ENCODE measurements at places on chromosomes 12 and 14.

DNA sequence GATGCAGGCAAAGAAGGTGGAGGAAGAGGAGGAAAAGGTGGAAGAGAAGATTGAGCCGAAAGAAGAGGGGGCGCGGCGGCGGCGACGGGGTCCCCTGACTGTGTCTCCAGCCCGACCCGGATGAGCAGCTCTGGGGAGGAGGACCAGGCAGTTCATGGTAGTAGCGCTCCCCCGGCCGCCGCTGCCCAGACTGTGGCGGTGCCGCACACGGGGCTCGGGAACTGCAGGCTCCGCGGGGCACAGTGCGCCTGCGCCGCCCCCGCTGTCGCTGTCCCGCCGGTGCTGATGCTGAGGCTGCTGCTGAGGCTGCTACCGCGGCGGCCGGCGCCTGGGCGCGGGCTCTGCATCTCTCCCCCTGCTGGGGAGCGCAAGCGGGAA lies at the start of gene KCNH5:
Gene KCNH5, minus strand, starts transcription at position 225 of the 378 bp plus-strand sequence. CDS start 272 bp downstream, outside the sequence.
- no peak for DNase-seq

- no peak for DNase-seq
Observed at GRCh38 chr14:80536456-80536855, 325.2 kb upstream of the DIO2 start.

GRCh38 chr14:103628221-103628683 lies 759 bp upstream of the KLC1 start:
- DNase-seq: no peak

- no peak for DNase-seq
Observed at GRCh38 chr12:25009496-25010092, 60.7 kb upstream of the BCAT1 start.

- DNase-seq: no peak
Observed at GRCh38 chr14:53953002-53953827, 3.4 kb downstream of the BMP4 start.

GRCh38 chr12:11702959-11703358 lies 53.5 kb downstream of the ETV6 start:
- DNase-seq: no peak

- DNase-seq: no peak
Observed at GRCh38 chr14:38042322-38042721, 165.4 kb upstream of the SSTR1 start.

DNA sequence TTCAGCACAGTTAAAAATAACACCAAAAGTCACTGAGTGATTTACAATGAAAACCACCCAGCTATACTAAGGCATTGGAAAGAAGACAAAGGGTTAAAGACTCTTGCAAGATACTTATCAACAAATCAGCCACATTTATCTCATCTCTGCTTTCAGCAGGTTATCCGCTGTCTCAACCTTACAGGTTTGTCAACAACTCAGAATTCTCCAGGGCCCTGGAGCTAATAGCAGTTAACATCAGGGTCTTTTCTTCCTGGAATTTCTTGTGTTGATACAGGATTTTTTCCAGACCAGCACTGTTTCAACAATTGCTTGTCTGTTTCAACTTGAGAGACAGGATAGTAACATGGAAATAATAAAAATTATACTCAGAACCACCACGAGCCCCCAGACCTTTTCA lies 3.5 kb downstream of the PKP2 start:
- DNase-seq: no peak

GRCh38 chr14:75373616-75374015 lies 54.2 kb upstream of the JDP2 start:
- no peak for DNase-seq

- DNase-seq: no peak
Observed at GRCh38 chr14:79829405-79830166, 381.7 kb downstream of the DIO2 start.

DNA sequence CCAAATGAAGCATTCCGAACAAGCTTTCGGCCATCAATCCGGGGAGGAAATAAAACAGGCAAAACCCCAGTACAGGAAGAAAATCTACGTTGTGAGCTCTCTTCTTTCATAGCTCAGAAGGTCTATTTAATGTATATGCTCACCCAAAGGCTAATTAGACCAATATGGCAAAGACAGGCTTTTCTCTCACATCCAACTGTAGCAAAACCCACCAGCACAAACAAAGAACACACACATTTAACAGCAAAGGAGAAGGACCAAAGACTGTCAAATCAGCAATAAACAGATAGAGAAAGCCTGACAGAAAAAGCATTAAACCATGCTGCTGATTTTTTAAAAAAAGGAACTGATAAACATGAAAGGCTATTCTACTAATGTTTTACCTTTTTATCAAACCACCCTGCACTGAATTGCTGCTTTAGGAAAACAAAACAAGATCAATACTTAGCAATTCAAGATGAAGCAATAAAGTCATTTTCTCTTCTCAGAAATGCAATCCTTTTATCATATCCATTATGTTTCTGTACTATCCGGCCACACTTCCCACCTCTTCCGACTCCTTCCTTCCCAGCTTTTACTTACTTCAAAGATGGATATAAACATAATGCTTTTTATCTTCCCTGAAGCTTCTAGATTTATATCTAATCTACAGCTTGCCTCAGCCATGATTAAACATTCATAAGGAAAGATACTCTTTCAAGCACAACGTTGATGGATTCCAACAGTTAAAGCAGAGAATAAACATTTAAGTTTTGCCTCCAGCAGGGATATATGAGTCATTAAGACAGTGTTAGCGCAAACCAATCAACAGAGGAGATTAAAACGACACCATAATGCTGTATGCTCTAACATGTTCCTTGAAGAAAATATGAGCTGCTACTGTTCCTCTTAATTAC lies 74.6 kb upstream of the BBS10 start:
- DNase-seq: no peak

DNA sequence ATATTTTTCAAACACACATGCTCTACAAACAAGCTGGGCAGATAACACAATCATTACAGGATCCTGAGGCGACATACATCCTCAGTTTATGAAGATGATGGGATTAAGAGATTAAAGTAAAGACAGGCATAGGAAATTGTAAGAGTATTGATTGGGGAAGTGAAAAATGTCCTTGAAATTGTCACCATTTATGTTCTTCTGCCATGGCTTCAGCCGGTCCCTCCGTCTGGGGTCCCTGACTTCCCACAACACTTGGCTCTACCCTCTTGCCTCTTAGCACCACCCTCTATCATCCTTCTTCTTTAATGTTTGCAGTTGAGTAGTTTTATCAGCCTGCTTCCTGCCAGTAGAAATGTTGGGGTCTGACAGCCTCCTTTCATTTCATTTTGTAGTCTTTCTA lies 244.4 kb downstream of the DAD1 start:
- DNase-seq: no peak

GRCh38 chr14:35229792-35230089 lies 62.4 kb upstream of the PSMA6 start:
- no peak for DNase-seq

- DNase-seq: no peak
Observed at GRCh38 chr12:117026343-117026742, 72.9 kb downstream of the TESC start.

DNA sequence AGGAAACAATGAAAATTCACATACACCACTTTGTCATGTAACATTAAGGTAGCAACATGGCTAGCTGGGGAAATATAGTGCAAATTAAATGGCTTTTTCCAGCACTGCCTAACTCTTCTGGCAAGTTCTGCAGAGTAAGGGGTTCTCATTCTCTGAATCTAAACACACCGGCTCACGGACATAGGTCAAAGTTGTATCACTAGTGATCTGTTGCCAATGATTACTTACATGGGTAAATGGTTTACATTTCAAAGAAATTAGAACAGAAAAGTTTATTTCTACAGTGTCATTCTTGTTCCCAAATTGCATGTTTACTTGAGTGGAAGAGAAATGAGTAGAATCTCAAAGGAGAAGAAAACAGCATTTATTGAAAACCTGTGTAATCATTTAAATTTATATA lies 381.9 kb downstream of the PRKD1 start:
- no peak for DNase-seq

- DNase-seq: no peak
Observed at GRCh38 chr14:38248321-38249028, 7.4 kb downstream of the CLEC14A start.

DNA sequence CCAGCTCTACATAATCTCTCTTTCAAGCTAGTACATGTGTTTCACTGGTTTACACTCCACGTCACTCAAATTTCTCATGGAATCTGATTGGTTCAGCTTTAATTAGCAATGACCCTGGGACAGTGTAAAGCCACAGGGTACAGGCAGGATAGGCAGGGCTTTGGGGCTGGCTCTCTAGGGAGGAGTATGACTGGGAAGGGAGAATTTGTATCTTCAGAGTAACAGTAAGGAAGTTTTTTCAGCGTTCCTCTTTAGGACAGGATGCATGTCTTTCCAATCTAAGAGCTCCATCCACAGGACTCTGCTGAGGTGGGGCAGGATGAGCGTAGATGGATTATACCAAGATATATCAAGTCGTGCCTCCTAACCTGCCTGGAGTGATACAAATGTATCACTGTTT lies 112.0 kb upstream of the CLEC14A start:
- DNase-seq: no peak

- no peak for DNase-seq
Observed at GRCh38 chr12:56932867-56933266, 1.3 kb downstream of the SDR9C7 start.

DNA sequence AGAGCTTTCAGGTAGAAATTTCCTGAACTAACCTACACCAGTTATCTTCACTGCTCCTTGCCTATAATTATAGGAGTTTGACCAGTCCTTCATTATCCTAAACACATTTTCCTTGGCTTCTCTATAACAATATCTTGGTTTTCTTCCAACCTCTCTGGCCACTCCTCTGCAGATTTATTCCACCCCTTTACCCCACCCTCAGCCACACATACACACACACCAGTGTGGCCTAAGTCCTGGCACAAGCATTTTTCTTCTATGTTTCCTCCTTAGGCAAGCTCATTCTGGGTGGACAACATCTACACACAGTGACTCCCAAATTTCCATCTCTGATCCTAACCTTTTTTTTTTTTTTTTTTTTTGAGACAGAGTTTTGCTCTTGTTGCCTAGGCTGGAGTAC lies 25.1 kb downstream of the CDK17 start:
- no peak for DNase-seq

- no peak for DNase-seq
Observed at GRCh38 chr12:54258201-54258681, 21.7 kb downstream of the CBX5 start.

DNA sequence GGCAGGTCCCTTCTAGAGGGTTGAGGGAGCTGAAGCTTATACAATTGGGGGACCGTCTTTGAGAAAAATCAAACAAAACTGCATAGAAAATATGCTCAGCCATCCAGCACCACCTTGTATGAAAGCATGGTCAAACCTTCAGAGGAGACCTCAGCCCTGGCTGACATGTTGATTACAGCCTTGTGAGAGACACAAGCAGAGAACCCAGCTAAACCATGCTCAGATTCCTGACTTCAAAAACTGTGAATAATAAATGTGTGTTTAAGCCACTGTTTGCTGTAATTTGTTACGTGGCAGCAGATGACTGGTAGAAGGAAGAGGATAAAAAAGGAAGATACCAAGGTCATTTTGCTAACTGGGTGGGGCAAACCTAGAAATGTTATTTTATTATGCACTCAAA lies 115.7 kb downstream of the NUAK1 start:
- no peak for DNase-seq

- DNase-seq: no peak
Observed at GRCh38 chr12:13085968-13086686, 17.3 kb downstream of the GSG1 start.

DNA sequence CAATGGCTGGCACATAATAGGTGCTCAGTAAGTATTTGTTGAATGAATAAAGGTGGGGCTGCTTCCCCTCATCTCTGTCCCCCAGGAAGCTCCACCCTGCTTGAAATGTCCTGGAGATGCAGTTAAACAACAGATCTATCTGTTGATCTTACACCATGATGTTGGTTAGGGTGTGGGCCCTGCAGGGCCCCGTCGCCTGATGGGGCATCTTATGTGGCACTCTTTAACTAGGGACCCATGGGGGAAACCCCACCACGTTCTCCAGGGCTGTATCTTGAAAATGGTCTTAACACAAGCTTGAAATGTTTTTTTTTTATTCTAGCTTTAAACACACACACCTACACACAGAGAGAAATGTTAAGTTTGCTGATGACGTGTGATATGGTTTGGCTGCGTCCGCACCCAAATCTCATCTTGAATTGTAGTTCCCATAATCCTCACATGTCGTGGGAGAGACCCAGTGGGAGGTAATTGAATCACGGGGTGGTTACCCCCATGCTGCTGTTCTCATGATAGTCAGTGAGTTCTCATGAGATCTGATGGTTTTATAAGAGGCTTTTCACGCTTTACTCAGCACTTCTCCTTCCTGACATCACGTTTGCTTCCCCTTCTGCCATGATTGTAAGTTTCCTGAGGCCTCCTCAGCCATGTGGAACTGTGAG lies 741.7 kb downstream of the VRK1 start:
- no peak for DNase-seq

- no peak for DNase-seq
Observed at GRCh38 chr12:12725956-12726554, 8.9 kb downstream of the CDKN1B start.

- DNase-seq: no peak
Observed at GRCh38 chr12:13596714-13597113, 384.7 kb downstream of the GRIN2B start.

- DNase-seq: no peak
Observed at GRCh38 chr12:59185295-59185694, 265.0 kb upstream of the LRIG3 start.

- no peak for DNase-seq
Observed at GRCh38 chr12:58504143-58504938, 416.0 kb downstream of the LRIG3 start.

DNA sequence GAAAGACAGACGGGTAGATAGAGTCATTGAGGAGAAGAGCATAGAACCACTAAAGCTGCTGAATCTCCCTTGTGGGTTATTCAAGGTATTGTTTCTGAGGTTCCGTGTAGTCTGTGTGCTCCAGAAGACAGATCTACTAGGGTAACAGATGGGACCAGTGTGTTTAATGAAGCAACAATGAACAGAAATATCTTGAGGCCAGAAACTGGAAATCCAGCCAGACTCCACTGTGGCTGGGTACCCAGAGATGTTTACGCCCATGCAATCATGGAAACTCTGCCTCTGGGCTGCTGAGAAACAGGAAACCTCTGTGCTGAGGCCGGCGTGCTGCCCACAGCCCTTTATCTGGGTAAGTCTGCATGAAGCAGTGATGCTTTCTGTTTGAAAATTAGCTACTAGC lies 8.3 kb downstream of the PROX2 start:
- peak; percentile 13 for DNase-seq

DNA sequence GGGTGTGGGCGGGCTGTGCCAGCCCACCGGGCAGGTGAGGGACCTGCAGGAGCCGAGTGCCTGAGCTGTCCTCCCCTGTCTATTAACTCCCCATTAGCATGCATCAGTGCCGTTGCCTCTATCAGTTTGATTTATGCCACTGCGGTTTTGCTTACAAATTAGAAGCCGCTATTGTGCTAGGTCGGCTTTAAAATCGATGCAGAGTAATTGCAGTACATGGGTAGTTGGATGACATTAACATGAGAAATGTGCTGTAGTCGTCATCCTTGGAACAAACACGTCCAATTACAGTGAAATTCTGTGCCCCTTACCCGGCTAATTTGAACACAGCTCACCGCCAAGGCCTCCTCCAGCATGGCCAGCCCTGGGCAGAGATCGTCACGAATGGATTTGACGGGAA lies 145.8 kb downstream of the TSPAN9 start:
- DNase-seq: no peak
